ENCODE measurements at places on chromosomes 4 and X.

- no peak for DNase-seq
Observed at GRCh38 chrX:53082773-53083616, 828 bp downstream of the TSPYL2 start.

- DNase-seq = no peak
Observed at GRCh38 chr4:151561551-151562256, 152.7 kb downstream of the FHIP1A start.

- no peak for DNase-seq
Observed at GRCh38 chr4:63169836-63170235, 1239.4 kb downstream of the TECRL start.

DNA sequence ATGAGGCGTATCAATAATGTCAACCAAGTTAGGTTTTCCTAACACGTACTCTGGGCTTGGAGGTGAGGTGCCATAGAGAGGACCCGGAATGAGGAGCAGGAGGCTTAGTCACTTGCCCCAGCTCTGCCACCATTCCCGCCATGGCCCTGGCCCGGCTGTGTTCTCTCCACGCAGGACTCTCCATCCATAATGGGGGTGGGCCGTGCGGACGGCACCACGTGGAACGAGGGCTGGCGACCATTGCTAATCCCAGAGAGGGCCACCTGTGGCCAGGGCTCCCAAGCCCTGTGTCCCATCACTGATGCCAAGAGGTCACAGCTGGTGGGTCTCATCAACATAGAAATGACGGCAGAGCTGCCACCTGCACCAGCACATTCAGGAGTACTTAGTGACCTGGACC is 76.4 kb downstream of the JAKMIP1 start:
- DNase-seq = no peak

DNA sequence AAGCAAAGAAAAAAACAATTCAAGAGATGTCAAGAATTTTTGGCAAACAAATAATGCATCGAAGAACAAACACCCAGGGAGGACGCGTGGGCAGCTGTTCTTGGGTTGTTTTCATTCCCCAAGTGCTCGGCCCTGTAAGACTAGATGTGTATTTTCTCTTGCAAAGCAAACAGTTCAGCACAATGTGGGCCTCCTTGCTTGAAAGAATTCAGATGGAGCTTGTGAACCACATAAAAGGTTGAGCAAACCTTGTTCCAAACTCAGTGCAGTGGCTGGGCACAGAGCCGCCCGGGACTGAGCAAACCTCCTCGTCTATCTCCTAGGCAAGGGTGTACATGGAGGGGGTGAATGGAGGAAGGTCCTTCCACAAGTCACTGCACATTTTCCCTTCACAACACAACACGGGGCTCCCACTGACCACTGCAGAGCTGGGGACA is 82.4 kb downstream of the HTRA3 start:
- no peak for DNase-seq

DNA sequence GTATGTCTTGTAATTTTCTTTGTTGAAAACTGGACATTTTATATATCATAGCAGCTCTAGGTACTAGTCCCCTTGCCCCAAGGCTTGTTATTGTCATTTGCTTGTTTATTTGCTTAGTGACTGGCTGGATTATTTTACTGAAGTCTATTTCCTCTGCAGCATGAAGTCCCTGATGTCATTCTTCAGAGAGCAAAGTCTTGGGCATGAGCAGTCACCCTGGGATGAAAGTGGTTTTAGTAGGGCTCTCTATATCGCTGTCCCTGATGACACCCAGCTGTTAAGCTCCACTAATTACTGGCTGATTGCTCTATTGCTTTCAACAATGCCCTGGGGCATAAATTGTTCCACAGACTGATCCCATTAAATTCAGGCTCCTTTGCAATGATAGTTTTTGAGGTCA is 113.5 kb upstream of the USP9X start:
- DNase-seq = no peak

GRCh38 chr4:7564242-7564641 is 129.5 kb upstream of the PSAPL1 start:
- no peak for DNase-seq

- no peak for DNase-seq
Observed at GRCh38 chrX:20374900-20375438, 108.3 kb upstream of the RPS6KA3 start.

GRCh38 chrX:39550795-39551361 is 546.9 kb downstream of the BCOR start:
- no peak for DNase-seq

DNA sequence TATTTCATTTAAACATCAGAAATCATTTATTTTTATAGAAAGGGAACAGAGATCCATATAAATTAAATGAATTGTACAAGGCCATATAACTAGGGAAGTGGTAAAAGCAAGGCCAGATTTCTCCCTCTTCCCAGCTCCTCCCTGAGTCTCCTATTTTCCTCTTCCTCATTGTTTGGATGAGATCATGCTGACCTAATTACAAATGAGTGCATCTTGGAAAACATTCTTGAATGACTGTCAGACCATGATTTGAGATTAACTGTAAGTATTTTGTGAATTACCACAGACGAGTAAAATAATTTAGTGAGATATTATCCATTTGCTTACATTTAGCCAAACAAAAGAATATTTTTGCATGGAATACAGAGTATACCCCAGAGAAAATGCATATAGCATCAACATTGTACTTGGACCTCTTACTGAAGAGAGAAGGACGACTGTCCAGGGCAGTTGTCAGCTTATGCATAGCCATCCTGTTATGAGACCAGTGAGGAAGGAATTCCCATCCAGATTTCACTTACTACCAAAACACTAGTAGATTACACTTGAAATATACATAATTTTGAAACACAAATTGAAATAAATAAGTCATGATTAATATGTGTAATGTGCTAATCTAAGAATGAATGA is 47.3 kb downstream of the SLAIN2 start:
- DNase-seq = no peak

DNA sequence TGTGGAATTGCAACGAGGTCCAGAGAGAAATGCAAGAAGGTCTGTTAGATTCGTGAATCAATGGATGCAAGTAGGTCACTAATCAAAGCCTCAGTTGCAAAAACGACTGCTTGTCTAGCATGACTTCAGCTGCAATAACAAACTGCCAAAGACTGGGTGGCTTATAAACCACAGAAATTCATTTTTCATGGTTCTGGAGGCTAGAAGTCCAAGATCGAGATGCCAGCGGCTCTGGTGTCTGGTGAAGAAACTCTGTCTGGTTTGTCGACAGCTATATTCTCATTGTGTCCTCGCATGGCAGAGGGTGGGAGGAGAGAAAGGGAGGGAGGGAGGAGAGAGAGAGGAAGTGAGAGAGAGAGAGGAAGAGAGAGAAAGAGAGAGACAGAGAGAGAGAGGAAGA is 114.7 kb downstream of the MXRA5 start:
- DNase-seq = no peak

DNA sequence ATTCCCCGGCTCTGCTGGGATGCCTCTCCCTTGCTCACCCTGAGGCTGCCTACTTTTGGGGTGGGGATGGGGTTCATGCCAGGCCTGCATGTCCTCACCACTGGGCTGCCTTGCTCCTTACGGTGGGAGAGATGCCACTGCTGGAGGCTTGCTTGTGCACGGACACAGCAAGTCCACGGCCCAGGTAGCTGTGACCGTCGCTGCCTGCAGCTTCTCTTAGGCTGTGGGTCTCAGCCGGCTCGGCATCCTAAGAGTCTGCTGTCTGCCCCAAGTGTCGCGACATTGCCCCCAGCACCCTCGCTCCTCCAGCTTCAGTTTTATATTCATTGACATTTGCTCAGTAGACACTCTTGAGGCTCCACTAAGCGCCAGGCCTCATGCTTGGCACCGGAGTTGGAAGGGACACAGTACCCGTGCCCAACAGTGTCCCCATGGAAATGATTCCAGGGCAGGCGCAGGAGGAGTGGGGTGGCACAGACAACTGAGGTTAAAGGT is 58.3 kb downstream of the TBC1D14 start:
- no peak for DNase-seq

DNA sequence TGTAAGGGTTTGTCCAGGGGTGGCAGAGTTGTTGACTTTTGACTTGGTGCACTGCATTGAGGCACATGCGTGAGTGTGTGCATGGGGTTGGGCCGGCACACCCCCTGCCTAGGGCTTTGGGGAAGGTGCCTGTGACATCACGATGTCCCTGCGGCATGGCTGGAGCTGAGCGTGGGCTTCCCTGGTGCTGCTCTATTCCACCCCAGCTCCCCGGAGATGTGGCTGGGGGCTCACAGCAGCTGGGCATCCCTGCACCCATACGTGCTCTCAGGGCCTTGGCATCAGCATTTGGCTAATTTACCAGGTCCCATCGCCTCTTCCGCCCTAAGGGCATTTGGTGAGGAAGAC is 5.7 kb downstream of the PSAPL1 start:
- DNase-seq = no peak

DNA sequence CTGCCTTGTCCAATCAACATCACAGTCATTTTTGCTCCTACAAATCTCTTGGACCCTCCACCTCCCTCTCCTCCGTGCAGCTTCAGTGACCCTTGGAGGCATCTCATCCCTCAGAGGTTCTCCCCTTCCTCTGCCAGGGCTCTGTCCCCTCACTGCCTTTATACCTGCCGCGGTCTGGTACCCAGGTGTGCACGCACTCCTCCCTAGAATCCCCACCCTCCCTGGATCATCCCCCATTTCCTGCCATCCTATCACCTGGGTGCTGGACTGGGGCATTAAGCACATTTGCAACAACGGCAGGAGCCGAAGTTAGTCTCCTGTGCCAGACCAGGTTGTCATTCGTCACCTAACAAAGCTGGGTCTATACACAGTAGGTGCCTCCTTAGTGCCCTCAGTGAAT is 10.1 kb downstream of the TMEM271 start:
- no peak for DNase-seq

- DNase-seq = no peak
Observed at GRCh38 chr4:41517747-41518146, 20.2 kb upstream of the LIMCH1 start.

DNA sequence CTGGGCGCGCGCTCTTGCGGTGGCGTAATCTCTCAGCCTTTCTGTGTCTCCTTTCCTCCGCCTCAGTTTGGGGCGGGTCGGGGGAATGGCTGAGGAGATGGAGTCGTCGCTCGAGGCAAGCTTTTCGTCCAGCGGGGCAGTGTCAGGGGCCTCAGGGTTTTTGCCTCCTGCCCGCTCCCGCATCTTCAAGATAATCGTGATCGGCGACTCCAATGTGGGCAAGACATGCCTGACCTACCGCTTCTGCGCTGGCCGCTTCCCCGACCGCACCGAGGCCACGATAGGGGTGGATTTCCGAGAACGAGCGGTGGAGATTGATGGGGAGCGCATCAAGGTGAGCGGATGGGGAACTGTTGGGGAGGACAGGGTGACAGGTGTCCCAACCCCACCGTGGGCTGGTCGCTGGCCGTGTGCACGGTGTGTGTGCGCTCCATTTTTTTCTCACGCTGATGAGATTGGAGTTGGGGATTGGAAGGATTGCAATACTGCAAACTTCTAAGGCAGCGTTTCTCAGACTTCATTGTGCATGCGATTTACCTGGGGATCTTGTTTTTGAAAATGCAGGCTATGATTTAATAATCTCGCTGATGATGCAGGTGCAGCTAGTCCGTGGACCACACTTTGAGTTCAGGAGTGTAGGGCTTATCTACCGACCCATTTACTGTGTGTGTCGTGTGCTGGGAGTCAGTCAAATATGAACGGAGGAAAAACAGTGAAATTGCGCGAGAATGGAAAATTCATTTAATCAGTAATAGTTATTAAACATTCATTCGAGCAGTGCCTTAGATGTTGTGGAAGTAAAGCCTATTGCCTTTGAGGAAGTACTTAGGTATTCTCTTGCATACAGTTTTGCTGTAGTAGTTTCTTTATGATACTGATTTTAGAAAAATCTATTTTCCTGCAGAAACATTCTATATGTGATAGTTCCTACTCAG is at the start of gene RAB33B:
TSS of gene RAB33B (plus strand) at position 11 of the 935 bp plus-strand sequence. CDS start at position 86, 75 bp downstream.
- DNase-seq = no peak

DNA sequence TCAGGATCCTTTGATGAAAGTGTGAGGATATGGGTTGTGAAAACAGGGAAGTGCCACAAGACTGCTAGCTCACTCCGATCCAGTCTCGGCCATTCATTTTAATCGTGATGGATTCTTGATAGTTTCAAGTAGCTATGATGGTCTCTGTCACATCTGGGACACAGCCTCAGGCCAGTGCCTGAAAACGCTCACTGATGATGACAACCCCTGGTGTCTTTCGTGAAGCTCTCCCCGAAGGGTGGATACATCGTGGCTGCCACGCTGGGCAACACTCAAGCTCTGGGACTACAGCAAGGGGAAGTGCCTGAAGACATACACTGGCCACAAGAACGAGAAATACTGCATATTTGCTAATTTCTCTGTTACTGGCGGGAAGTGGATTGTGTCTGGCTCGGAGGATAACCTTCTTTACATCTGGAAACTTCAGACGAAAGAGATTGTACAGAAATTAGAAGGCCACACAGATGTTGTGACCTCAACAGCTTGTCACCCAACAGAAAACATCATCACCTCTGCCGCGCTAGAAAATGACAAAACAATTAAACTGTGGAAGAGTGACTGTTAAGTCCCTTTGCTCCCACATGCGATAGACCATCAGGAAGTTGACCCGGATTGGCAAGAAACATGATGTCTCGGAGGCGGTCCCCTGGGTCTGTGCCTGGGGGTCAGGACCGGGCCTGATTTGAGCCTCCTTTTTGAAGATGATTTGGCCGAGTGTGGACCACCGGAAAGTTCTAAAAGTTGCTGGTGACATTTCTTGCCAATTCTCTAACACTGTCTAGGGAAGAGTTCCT is 22.2 kb downstream of the LIAS start:
- DNase-seq = no peak

GRCh38 chr4:7391637-7392437 is 42.9 kb downstream of the PSAPL1 start:
- DNase-seq = no peak

DNA sequence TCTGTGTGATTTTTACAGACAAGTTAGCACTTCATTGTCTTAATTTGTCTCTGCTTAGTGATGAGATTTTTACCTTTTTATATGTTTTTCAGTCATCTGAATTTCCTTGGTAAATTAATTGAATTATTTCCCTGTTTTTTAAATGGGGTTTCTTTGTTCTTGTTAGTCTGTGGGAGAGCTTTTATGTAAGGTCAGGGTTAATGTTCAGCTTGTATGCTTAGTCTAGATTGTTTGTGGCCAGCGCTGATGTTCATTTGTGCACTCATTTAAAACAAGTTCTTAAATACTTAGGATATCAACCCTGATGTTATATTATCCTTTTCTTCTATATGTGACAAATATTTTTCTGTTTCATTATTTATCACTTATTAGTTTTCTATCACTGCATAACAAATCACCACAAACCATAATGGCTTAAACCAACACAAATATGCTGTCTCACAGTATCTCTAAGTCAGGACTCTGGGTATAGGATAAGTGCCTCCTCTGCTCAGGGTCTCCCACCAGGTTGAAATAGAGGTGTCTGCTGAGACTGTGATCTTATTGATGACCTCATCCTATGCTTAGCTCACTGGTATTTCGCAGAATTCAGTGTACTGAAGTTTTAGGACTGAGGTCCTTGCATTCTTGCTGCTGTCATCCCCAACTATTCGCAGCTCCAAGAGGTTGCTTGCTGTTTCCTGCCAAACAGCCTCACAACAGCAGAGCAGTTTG is 53.2 kb downstream of the ATP10D start:
- no peak for DNase-seq
